ENCODE measurements at places on chromosomes 11 and 22.

GRCh38 chr11:83628622-83629355 lies 342.6 kb upstream of the CCDC90B start:
- DNase-seq, result peak; percentile 69

GRCh38 chr22:37244114-37244921 lies at the start of gene RAC2:
RAC2 (minus strand) TSS chr22:37244269; CDS start chr22:37244148, 121 bp downstream.
- peak; percentile 28 for DNase-seq

DNA sequence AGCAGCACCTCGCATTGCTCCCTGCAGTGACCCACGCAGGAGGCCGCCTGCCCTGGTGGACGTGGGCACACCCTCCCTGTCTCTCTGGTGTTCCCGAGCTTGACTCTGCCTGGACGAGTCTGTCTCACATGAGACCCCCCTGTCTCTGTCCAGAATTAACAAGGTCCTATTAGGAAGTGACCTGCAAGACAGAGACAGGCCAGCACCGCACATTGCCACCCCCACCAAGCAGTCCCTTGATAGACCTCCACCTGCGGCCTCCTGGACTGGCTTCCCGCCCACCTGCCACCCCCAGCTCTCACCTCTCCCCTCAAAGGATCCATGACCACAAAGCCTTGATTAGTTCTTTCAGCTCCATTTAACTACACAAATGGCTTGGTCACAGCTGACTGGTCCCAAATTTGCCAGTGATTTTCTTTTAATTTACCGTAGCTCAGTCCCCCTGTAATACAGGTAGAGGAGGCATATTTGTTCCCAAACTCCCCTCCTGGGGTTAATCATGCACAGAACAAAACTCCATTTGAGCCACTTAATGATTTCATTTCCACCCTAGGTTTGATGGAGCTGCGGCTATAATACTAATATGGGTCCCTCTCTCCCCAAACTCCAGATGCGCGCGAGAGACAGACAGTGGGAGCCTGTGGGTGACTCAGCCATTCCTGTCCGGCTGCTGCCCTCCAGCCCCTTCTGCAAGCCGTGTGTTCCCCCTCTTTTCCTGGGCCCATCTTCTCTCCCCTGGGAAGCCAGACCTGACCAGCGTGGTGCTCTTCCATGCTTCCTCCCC lies 11.2 kb downstream of the SPATA19 start:
- no peak for DNase-seq

DNA sequence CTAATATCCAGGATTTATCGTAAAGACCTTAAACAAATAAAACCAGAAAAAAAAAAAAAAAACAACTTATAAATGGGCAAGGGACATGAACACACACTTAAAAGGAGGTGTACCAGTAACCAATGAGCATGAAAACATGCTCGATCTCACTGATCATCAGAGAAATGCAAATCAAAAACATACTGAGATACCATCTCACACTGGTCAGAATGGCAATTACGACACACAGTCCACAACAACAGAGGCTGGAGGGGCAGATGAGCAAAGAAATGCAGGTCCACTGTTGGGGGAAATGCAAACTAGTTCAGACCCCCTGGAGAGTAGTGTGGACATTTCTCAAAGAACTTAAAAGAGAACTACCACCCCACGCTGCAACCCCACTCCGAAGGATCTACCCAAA lies 13.2 kb downstream of the RGL4 start:
- peak; percentile 12 for DNase-seq

DNA sequence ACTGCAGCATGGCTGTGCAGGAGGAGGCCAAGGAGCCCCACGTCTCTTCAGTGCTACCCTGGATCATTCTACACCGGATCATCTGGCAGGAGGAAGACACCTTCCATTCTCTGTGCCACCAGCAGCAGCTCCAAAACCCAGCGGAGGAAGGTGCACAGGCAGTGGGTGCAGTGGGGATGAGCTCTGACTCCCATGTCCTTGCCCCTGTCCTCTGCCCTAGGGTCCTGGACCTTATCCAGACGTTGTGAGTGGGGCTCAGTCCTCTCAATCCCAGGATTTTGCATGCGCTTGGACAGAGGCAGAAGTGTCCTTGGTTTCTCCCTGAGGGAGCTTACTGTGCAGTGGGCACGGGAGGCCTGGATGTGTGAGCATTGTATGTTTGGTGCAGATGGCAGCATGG lies 61.3 kb downstream of the CABIN1 start:
- no peak for DNase-seq

DNA sequence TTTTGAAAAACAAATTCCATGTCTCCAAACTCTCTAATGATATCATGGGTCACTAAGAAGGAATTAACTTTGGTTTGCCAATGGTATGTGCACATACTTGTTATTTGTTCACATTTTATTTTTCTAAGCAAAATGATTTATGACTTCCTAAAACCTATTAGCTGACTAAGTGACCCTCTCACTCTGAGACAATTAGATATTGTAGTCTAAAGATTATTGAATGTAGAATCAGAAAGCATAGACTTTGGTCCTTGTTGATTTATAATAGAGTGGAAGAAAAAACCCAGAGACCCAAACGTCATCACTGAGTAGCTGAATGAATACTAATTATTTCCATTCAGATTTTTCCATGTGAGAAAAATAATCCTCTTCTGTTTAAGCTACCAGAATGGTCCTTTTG lies 243.5 kb upstream of the ANO3 start:
- DNase-seq, result no peak

DNA sequence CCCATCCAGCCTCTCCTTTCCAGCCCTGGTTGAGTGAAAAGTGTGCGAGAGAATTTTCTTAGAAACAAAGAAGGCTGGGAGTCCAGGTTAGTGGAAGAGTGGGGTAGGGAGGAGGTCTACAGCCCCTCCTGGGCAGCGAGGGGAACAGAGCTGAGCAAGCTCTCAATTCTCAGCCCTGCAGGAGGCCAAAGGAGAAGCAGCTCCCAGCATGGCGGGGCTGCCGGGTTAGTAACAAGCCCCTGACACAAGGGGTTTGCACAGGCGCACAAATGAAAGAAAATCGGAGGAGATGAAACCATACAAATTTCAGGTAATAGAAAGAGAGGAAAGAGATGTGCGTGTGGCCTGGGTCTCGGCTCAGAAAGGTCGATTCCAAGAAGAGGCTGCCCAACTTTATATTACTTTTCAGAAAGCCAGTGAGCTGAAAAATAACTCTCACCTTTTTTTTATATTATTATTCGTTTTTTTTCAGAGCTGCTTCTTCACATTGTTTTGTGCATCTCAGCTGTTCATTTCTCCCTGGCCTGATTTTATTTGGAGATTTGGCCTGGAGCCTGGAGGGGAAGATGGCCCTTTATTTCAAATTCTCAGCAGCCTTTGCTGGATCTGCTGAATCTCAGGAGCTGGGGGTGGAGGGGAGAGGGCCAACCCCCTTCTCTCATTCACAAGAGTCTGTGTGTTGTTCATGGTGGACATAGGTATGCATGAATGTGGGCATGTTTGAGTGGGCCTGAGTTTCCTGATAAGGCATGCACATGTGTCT lies 583.2 kb downstream of the BUD13 start:
- DNase-seq, result no peak

DNA sequence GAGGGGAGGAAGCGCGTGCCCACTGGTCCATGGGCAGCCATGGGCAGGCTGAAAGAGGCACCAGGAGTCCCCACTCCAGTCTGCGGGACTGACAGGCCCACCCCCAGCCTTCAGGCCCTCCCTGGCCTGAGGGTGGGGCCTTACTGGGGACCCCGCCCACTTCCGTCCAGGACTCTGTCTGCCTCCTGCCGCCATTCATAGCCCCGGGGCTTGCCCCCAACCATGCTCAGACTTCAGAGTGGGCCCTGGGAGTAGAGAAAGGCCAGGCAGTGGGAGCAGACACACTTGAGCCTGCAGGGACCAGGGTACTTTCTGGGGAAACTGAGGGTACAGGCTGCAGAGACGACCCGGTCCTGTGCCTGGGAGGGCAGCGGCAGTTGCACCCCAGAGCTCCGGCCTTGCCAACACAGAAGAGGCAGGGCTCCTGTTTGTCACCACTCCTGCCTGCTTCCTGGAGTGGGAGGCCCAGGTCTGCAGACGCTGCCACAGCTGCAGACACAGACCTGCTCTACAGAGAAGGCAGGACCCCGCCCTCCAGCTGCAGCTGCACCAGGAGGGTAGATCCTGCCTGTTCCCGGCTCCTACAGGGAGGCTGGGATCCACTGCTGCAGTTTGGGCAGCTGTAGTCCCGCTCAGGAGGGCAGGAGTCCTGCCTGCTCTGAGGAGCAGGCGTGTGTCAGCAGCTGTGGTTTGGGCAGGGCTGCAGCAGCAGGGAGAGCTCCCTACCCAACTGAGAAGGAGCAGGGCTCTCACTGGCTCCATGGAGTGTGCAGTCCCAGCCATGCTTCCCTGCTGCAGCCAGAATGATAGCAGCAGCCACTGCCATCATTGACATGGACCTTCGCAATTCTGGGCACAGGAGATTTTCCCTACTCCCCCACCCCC lies 387.9 kb upstream of the ANO3 start:
- peak; percentile 5 for DNase-seq

DNA sequence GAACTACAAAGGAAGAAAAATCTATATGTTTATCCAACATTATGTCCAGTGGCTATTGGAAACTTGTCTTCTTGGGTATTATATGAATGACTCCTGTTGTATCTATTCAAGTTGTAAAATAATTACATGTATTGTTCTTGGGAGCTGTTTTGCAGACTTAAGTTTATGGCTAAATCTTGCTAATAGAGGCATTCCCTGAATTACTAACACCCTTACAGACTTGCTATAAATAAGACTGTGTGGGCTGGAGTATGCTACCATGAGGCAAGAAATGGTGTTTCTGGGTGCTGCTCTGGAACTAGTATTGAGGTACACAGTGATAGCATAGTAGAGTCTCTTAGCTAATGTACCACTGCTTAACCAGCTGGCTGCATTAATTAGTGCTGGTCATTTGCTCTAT lies 155.1 kb downstream of the HIPK3 start:
- no peak for DNase-seq

DNA sequence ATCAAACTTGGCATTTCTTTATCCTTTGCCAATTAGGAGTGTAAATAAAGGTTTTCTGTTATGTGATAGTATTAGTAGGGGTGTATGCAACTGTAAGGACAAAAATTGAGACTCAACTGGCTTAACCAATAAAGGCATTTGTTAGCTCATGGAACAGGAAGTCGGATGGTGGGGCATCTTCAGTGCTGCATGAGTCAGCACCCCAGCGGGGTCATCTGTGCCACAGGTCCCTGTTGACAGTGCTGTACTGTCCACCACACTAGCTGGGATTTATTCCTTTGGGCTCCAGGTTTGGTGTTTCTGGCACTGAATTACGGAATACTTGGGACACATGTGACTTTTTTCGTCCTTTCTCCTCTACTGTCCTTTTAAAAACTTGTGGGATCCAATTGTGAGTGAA lies 86.0 kb downstream of the PPP6R3 start:
- no peak for DNase-seq
